ENCODE measurements at places on chromosomes 4 and X.

- no peak for DNase-seq
These were observed 71.6 kb upstream of the LEF1 start for GRCh38 chr4:108240366-108240765.

- no peak for DNase-seq
These were observed 138.1 kb downstream of the KDM6A start for GRCh38 chrX:45011131-45011530.

GRCh38 chr4:56148428-56148827, 199.7 kb downstream of the CEP135 start:
- DNase-seq: no peak

- DNase-seq: no peak
These were observed 50.2 kb upstream of the TADA2B start for GRCh38 chr4:6992728-6993677.

GRCh38 chr4:76160355-76160754, 12.2 kb upstream of the NUP54 start:
- no peak for DNase-seq

DNA sequence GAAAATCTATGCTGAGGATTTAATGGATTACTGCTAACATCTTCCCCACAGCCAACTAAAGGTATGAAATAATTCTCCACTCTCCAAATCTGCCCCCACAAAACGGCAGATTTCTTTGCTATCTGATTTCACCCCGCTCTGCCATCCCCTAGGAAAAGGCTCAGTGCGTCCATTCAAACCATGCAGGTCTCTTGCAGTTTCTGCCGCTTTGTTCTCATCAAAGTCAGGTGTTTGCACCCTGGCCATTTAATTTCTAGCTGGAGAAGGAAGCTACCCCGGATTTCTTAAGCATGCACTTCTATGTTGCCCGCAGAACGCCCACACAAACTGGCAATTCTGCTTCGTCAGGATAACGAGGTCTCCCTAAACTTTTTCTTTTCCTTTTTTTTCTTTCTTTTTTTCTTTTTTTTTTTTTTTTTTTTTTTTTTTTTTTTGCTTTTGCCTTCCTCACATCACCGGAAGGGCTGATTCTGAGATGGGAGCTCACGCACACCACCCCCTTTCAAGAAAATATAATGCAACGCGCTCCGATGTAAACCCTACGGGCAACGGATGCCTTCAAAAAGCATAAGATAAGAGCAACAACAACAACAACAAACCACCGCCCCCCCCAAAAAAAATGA, 3.3 kb downstream of the NLGN4X start:
- DNase-seq: no peak

- DNase-seq: no peak
These were observed at the start of gene ENPP6 for GRCh38 chr4:184217634-184218033. TSS of gene ENPP6 (minus strand) at chr4:184217873. CDS start at chr4:184217819, 54 bp downstream.

DNA sequence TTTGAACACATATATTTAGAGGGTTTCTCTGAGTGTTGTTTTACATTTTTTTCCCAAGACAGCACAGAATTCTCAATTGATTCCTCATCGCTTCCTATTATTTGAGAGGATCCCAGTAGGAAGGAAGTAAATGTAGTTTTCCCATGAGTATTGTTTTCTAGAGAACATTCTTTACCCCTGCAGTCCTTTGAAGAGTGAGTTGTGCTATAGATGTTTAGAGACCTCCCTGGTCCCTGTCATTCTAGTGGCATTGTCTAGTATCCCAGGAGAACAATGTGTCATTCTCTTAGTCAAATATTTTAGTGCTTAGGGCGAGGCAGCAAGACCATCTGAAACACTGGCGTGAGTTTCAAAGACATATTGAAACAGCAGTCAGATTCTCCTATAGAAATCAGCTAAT, 32.5 kb downstream of the SORBS2 start:
- no peak for DNase-seq

- DNase-seq: peak; percentile 6
These were observed 26.5 kb downstream of the ELF4 start for GRCh38 chrX:130083656-130084382.

DNA sequence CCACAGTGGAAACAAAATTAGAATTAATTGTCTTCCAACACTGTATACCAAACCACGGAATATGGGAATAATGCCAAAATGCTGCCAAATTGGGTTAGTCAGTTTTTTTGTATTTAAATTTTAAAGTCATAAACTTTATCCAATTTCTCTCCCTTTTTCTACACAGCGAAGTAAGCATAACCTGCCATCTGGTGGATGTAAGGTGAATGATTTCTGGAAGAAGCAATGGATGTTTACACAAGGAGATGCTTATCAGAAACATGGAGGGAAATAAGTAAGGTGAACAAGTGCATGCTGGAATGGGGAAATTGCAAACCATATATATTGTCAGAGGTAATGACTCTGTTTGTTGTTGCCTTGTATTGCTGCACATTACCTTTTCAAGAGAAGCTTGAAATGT, 691.9 kb downstream of the TECRL start:
- no peak for DNase-seq

GRCh38 chrX:40646489-40647306, 663 bp downstream of the CXorf38 start:
- DNase-seq: peak; percentile 18

DNA sequence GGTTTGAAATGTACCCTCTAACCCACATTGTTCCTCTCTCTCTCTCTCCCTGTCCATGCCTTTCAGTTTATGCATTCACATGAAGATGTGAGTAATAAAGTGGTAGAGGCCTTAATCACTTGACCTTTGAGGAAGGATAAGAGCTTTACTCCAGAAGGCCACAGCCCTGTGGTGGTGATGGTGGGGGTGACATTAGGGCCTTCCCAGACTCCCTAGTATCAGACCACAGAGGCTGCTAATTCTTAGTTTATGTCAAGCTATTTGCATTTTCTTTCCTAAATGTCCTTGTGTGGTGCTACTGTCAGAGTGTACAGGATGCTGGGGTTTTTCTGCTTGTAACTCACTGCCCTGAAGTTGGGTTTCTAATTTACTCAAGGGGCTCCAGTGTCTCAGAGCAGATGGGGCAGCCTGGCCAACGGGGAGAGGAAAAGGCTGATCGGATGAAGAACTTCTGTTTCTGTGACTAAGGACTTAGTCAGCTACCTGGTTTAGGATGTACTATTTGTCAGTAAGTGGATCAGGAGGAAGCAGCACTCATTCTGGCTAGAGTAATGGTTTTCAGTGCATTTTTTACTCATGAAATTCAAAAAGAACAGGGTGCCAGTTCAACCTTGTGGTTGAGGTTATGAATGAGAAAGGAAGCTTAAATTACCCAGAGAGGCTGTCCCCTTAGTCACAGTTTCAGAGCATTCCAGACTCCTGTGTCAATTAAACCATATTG, 509.6 kb upstream of the DIPK2B start:
- no peak for DNase-seq

- no peak for DNase-seq
These were observed 31.3 kb upstream of the TFDP3 start for GRCh38 chrX:133249266-133250058.

GRCh38 chr4:92733231-92733630, 429.5 kb downstream of the GRID2 start:
- no peak for DNase-seq

GRCh38 chr4:35883108-35883507, 361.2 kb downstream of the ARAP2 start:
- DNase-seq: no peak

GRCh38 chrX:56782791-56783449, 53.9 kb downstream of the NBDY start:
- DNase-seq: no peak

DNA sequence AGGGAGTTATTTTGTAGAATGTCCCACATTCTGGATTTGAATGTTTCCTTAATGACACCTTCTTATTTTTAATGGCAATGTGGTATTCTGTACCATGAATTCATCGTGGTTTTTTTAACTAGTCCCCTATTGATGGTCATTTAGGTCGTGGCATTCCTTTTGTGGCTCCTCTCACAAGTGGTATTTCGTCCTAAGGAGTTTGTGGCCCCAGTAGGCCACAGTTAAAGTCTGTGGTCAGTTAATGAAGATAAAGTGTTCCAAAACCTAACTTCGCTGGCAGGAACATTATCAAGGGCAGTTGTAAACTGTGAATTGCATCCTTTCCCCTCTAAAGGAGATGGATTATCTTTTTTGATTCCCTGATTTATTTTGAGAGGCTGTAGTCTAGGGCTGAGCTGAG, 133.2 kb downstream of the TMEM164 start:
- no peak for DNase-seq

GRCh38 chr4:70062000-70062399, 11.8 kb downstream of the HTN1 start:
- DNase-seq: no peak

DNA sequence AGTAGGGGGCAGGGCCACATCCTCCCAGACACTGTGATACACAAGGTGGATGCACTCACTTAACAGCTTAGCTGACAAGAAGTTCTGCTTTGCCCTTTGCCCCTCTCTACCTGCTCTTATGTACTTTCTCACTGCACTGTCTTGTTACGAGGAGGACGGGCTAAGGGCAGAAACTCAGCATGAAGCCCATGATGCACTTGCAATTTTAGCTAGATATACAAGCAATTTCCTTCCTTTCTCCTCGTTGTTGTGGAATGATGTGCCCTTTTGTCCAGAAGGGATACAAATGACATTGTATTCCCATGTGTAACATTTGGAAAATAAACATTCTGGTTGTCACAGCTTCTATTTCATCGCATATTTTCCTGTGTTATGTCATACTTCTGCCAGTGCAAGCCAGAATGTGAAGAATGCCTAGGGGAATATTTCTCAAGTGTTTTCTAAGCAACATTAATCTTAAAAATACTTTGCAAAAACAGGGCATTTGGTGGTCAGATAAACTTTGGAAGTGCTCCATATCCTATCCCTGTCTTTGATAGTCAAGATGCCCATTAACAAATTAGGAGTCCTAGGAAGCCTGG, 47.2 kb downstream of the MAOA start:
- DNase-seq: no peak

DNA sequence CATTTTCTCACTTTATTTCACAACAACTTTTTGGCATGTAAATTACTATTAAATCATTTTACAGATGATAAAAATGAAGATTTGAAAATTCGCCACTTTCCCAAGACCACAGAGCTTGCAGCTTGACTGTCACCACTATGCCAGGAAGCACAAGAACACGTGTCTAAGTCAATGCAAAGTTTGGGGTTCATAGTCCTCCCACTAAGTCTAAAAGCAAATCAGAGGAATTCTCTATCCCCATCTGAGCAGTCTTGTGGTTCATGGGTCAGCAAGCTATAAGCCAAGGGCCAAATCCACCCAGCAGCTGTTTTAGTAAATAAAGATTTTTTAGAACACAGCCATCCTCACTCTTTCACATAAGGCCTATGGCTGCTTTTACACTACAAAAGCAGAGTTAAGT, 833.3 kb upstream of the INTU start:
- DNase-seq: no peak

GRCh38 chrX:6363188-6363587, 134.5 kb upstream of the NLGN4X start:
- no peak for DNase-seq

GRCh38 chr4:144178414-144178813, 37.9 kb upstream of the GYPA start:
- no peak for DNase-seq

GRCh38 chr4:6115342-6115741, 85.0 kb downstream of the JAKMIP1 start:
- no peak for DNase-seq

DNA sequence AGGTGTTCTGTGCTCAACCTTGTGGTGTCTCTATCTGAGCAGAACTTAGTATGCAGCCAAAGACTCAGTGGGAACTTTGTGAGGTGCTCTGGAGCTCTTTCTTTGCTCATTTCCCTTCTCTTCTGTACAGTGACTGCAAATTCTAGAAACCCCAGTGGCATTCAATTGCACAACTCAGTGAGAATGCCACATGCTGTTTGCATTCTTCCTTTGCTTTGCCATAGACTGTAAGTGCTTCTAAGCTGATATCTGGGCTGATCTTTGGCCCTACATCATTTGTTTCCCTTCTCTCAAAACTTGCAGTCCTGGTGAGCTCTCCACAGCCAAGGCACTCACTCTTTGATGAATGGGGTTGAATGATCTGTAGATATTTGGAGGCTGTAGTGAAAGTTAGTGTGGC, 7.0 kb downstream of the PNMA3 start:
- DNase-seq: no peak

DNA sequence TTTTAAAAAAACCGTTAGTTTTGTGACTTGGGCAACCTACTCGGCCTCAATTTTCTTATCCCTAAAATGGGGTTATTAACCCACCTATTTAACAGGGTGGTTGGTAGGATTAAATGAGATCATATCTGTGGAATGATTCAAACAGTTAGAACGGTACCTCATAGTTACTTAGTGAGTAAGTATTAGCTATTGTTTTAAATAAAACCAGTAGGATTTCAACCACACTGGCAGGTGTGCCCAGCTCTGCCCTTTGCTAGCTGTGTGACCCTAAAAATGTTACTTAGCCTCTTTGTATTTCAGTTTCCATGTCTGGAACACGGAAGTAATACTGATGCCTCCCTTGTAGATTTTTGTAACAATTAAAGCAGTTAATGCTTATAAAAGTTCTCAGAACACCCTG, 225.8 kb upstream of the SPRY1 start:
- DNase-seq: no peak

- no peak for DNase-seq
These were observed 1.9 kb upstream of the PACRGL start for GRCh38 chr4:20698382-20698781.

GRCh38 chr4:176775338-176775737, 17.4 kb downstream of the VEGFC start:
- no peak for DNase-seq

DNA sequence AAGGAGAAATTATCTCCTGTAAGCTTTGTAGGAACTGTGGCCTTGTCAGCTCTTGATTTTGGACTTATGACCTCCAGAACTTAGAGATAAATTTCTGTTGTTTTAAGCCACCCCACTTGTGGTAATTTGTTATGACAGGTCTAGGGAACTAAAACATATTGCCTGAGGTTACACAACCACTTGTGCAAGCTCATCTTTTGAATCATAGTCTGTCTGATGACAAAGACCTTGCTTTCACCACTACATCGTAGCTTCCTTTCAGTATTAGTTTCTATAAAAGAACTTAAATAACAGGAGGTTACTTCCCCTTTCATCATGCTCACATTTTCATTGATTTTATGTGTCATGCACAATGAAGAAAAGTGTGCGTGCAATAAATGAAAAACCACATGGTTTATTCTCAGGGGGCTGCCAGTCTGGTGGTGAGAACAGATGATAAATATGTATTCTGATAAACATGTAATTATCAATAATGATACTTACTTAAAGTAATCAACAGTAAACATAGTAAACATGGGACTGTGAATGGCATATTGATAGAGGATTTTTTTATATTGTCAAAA, 690.0 kb upstream of the HS3ST1 start:
- no peak for DNase-seq

GRCh38 chrX:153438532-153438931, 7.3 kb downstream of the TREX2 start:
- no peak for DNase-seq

GRCh38 chr4:76616526-76616925, 181.5 kb downstream of the SHROOM3 start:
- no peak for DNase-seq

GRCh38 chrX:42093756-42094155, 170.4 kb upstream of the CASK start:
- no peak for DNase-seq

DNA sequence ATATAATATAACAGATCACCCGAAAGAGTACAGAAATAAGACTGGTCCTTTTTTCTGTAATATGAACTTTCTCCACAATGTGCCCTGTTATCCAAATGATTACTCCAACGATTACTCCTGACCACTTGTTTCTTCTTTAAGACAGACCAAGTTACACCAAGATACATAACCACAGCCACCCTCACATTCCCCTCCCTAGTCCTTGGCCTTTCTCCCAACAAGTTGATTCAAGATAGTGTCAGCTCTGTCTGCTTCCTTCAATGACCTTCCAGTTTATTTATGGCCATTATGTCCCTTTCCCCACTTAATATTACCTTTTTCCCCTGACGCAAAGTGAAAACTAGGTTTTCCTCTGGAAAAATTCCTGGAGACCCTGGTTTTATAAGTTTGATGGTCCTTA, 397.2 kb downstream of the FAM47B start:
- no peak for DNase-seq
